ENCODE measurements at places on chromosomes 13 and 19. TPM values are rescaled to one million over a fixed set of nuclear protein-coding genes. Genes with fewer than 3 reads are reported as not detected.

The ZNF790 gene
- polyA plus RNA-seq: 14.9 TPM

The ONECUT3 gene
- polyA plus RNA-seq: not detected

The TEX101 gene
- not detected for polyA plus RNA-seq

The SHFL gene
- 2.2 TPM for polyA plus RNA-seq

The ZNF543 gene
- 3.4 TPM for polyA plus RNA-seq

The ERVV-1 gene
- polyA plus RNA-seq: not detected

The KLK6 gene
- polyA plus RNA-seq: 2.5 TPM

The FAM216B gene
- polyA plus RNA-seq: not detected

The LYPD3 gene
- 3.5 TPM for polyA plus RNA-seq

The HMG20B gene
- polyA plus RNA-seq: 177 TPM

The ZNF208 gene
- not detected for polyA plus RNA-seq

The CXCL17 gene
- polyA plus RNA-seq: 1.1 TPM
